ENCODE measurements at places on chromosomes 4 and X. TPM values are rescaled to one million over a fixed set of nuclear protein-coding genes. Genes with fewer than 3 reads are reported as not detected.

DNA sequence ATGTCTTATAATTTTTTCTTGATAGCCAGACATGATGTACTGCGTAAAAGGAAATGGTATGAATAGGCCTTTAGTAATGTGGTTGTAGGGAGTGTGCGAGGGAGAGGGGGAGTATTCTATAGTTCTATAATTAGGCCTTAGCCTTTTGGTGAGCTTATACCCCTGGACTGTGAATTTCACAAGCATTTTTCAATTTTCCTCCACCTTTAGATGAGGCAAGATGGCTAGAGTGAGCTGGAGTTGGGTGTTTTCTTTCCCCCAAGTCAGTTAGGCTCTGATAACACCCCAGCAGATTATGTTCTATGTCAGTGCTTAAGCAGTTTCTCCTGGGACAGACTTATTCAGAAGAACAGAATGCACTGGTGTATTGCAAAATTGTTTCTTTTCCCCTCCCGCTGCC is 210.2 kb upstream of the NPY2R start:
- no peak overlapping the region for H3K27ac ChIP-seq
- no peak overlapping the region for H3K4me3 ChIP-seq
- no peak for DNase-seq

Gene CACNA1F
- 0.24 TPM for total RNA-seq

DNA sequence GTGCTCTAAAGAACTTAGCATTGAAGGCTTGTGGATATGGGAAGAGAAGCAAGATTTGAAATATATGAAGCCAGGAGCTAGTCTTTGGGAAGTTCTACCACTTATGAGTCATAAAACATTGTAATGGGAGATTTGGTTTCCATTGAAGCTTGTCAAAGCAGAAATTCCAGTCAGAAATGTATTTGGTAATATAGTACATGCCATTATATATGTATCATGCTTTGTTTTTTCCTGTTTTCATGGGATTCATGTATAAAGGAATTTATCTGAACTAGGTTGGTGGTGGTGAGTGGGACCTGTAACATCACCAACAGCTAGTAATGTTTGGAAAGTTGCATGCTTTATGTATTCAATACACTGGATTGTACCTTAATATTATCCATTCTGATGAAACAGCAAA is 14.6 kb upstream of the DCAF8L2 start:
- H3K27me3 ChIP-seq: no peaks in the 10 kb centered on the region
- H3K27ac ChIP-seq: no peak overlapping the region
- no peaks in the 10 kb centered on the region for H3K4me1 ChIP-seq

GRCh38 chr4:126753592-126753991 is 879.2 kb upstream of the INTU start:
- no peaks in the 10 kb centered on the region for H3K4me1 ChIP-seq
- no peaks in the 10 kb centered on the region for H3K27me3 ChIP-seq
- H3K4me3 ChIP-seq: no peak overlapping the region
- no peak overlapping the region for H3K27ac ChIP-seq
